ENCODE measurements at places on chromosomes 1 and 21.
A peak's percentile ranks its signal among the peaks of the same experiment; 100 is the strongest.

DNA sequence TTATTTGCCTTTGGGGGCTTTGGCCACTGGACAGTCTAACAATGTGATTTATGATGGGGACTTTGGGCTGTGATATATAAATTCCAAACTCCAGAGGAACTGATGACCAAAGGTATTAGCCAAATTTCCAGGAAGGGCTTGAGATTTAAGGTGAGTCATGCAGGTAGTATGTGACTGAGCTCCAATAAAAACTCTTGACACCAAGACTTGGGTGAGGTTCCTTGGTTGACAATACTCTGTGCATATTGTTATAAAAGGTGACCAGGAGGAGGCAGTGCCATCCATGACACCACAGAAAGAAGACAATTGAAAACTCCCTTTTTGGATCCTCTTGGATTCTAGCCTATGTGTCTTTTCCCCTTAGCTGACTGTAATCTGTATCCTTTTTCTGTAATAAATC lies 392.7 kb upstream of the LRRC7 start:
- no peak for DNase-seq

- DNase-seq = no peak
Measured at GRCh38 chr1:81114191-81114590, 686.5 kb upstream of the ADGRL2 start.

DNA sequence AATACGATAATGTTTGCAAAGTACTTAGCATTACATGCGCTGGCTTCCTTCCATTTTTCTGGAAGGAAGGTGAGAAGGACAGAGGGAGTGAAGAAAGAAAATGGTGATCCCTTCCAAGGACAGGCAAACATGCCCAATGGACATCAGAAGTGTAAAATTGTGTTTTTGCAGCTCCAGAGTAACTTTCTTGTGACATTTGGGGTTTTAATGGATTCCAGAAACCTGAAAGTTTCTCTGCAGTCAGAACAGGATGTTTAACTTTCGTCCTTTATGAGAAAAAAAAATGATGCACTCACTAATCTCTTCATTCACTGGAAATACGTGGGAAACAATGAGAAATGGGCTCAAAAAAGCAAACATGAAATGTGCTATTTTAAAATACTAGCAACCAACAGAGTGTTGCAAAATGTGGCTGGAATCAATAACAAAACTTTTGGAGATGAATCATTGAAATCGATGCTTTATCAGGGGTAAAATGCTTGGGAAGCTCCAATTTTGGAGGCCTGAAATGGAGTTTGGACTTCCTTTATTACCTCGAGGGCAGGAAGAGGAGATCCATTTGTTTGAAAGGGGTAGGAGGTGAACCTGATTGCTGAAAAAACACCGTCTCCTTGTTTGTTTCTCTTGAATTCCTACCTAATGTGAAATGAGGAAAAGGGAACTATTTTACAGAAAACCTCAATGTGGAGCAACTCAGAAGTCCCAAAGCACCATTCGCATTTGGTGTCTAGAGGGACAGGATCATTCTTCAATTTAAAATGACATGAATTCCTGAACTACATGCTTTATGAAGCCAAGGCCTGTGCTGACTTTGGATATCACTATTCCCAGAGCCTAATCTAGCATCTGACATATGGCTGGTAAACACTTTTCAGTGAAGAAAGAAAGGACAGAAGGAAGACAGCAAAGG lies 129.5 kb downstream of the TRABD2B start:
- no peak for DNase-seq

- DNase-seq = no peak
Measured at GRCh38 chr1:7789828-7790227, 5.7 kb downstream of the PER3 start.

GRCh38 chr1:2802421-2802961 lies 998 bp upstream of the TTC34 start:
- DNase-seq = no peak

DNA sequence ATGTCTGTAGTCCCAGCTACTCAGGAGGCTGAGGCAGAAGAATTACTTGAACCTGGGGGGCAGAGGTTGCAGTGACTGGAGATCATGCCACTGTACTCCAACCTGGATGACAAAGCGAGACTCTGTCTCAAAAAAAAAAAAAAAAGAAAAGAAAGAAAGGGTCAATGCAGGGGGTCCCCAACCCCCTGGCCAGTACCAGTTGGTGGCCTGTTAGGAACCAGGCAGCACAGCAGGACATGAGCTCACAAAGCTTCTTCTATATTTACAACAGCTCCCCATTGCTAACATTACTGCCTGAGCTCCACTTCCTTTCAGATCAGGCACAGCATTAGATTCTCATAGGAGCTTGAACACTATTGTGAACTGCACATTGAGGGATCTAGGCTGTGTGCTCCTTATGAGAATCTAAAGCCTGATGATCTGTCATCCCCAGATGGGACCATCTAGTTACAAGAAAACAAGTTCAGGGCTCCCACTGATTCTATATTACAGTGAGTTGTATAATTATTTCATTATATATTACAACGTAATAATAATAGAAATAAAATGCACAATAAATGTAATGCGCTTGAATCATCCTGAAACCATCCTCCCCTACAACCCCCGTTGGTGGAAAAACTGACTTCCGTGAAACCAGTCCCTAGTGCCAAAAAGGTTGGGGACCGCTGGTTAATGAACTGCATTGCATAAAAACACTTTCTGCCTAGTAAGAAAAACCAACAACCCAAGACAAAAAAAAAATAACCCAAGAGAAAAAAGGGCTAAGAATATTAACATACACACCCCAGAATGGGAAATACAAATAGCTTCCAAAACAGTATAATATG lies 2.8 kb downstream of the ZBTB8OS start:
- no peak for DNase-seq

- peak; percentile 74 for DNase-seq
Measured at GRCh38 chr1:153494976-153495535, 34.6 kb upstream of the S100A7 start.

DNA sequence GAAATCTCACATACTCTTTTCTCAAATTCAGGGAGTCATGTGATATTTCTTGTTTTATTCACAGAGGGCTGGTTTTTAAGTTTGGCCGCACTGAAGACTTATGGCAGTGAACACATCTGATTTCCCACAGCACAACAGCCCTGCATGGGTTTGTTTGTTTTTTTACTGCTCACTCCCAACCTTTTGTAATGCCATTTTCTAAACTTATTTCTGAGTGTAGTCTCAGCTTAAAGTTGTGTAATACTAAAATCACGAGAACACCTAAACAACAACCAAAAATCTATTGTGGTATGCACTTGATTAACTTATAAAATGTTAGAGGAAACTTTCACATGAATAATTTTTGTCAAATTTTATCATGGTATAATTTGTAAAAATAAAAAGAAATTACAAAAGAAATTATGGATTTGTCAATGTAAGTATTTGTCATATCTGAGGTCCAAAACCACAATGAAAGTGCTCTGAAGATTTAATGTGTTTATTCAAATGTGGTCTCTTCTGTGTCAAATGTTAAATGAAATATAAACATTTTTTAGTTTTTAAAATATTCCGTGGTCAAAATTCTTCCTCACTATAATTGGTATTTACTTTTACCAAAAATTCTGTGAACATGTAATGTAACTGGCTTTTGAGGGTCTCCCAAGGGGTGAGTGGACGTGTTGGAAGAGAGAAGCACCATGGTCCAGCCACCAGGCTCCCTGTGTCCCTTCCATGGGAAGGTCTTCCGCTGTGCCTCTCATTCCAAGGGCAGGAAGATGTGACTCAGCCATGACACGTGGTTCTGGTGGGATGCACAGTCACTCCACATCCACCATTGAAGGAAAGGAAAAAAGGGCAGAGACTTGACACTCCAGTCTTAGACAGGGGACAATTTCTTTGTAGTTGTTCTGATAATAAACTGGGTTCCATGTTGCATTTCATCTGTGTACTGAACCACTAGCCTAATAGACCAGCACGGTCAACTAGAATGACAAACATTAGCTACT lies 22.8 kb downstream of the TMEM50A start:
- no peak for DNase-seq

DNA sequence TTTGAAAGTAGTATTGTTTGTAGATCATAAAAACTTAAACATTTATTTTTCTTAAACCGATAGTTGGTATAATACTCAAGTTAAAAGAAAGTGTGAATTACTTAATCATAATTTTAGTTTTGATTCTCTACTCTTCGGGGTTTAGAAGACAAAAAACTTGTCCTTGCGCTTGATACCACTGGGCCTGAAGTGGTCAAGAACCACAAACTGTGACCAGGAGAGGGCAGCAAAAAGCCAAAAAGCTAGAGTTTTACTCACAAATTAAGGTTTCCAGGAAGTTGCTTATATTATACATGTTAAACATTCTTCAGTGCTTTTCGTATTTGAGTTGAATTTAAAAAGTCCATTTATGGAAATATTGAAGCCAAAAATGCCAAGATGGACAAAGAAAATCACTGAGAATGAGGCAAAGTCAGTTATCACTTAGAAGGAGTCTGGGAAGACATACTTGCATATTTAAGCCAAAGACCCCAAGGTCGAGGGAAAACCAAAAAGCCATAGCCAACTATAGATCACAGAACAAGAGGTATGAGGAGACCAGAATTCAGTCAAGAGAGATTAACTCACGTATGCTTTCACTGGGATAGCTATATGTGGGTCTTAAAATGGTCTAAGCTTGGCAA lies 34.2 kb downstream of the EFCAB7 start:
- DNase-seq = no peak

- no peak for DNase-seq
Measured at GRCh38 chr1:2543543-2544092, 12.6 kb upstream of the TNFRSF14 start.

GRCh38 chr1:67307251-67308060 lies at the start of gene IL12RB2:
TSS of gene IL12RB2 (plus strand) at chr1:67307873. CDS start at chr1:67320369, 12,496 bp downstream.
- DNase-seq = no peak

- no peak for DNase-seq
Measured at GRCh38 chr1:74396933-74397332, 115.5 kb downstream of the LRRC53 start.

DNA sequence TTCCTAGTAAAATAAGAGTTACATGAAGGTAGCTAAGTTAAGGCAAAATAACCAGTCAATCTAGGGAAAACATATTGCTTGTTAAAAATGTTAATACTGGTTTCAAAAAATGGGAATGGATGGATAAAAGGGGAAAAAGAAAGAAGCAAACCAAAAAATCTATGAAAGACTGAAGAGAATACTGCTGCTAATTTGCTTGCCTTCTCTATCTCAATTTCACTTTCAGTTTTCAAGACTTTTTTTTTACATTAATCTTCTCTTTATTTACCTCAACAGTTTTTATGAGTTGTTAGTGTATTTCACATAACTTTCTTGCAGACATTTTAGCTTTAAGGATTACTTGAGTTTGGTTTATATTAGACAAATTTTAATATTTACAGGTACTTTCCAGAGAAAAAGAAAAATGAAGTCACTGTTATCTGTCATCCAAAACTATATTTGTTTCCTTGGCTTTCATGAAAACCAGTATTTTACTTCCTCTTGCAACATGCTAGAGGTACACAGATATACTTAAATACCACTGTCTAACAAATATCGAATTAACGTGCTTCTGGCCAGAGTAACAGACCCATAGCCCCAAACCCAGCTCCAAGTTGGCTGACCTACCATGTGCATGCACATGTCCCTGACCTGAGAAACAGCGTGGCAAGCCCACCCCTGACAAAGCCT lies 70.7 kb downstream of the COL24A1 start:
- no peak for DNase-seq

DNA sequence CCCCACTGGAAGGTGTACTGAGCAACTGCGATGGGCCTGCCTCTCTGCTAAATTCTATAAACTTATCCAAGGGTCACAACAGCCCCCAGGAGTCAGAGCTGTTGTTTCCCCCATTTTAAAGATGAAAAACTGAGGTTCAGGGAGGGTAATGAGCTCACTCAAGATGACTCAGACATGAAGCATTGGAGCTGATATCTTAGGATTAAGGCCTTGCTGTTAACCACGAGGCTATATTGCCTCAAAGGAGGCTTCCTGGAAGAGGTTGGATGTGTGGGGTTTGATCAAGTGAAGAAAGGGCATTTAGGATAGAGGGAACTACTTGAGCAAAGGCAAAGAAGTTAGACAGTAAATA lies 6.7 kb downstream of the LDLRAP1 start:
- DNase-seq = no peak

GRCh38 chr1:81420760-81421159 lies 380.0 kb upstream of the ADGRL2 start:
- no peak for DNase-seq

DNA sequence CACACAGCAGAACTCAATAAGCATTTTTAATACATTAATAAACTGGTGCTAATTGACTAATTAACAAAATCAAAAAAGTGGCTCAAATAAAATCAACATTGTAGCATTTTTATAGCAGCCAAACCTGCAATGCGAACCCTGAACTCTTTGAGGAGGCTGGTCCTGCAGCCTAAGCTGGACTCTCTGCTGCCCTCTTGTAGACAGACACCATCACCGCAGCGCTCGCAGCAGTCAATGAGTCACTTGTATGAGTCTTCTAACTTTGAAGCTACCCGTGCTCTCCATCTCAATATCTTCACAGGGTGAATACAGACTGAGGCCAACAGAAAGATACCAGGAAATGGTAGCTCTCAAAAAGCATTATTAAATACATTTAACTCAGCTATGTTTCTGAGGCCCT lies 9.7 kb upstream of the KRTAP7-1 start:
- DNase-seq = peak; percentile 9

GRCh38 chr1:27992276-27992675 lies 32.5 kb downstream of the XKR8 start:
- DNase-seq = no peak

DNA sequence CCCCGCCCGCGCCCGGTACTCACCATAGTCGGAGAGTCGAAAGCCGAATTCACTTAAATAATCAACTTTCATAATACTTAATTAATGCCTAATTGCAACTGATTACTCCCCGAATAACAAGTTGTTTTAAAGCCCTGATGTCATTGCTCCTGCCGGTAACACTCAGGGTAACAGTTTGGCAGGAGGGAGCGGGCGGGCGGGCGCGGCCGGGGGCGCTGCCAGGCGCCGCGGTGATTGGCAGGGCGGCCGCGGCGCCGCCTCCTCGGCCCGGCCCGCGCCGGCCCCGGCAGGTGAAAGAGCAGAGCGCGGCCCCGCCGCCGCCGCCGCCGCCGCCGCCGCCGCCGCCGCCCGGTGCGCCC lies 102.2 kb downstream of the CASZ1 start:
- DNase-seq = peak; percentile 82

GRCh38 chr21:43333298-43334062 lies 93.5 kb downstream of the SIK1 start:
- DNase-seq = no peak

GRCh38 chr1:11143907-11144306 lies 44.2 kb upstream of the EXOSC10 start:
- no peak for DNase-seq

All from NCI-H1105 treated with DMSO at 0.1 percent for 48 hours (cell line).